ENCODE measurements at places on chromosomes 1 and 21.

DNA sequence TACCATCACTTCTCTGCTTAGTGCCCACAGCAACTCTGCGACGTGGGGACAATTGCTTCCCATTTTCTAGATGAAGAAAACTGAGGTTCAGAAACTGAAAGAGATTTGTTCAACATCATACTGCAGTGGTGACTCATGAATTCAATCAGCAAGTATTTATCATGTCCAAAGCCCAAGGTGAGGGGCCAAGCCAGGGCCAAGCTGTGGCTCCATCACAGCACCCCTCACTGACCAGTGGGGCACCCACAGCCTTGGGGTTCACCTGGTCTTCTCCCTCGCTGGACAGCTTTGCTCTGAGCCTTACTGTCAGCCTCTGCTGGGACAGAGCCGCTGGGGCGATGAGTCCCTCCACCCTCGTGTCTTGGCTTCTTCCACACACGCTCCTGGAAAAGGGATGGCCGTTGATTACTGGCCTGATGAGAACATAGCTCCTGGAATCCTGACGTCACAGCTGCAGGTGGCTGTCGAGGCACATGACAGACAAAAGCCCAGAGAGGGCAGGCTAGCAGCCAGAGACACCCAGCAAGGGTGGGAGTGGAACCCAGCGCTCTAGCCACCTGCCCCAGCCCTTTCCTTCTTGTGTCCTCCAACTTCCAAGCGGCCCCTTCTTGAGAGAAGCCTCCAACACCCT is 6.2 kb downstream of the EDN2 start:
- no peak overlapping the region for H3K27ac ChIP-seq
- no peak for DNase-seq
- H3K36me3 ChIP-seq, result no peaks in the 10 kb centered on the region
- no peaks in the 10 kb centered on the region for H3K27me3 ChIP-seq
- H3K4me1 ChIP-seq, result peaks cover 23% of the 10 kb centered on the region

- no peaks in the 10 kb centered on the region for H3K36me3 ChIP-seq
- no peak overlapping the region for H3K27ac ChIP-seq
- H3K4me3 ChIP-seq, result no peak overlapping the region
Measured at GRCh38 chr1:209512821-209513220, 70.7 kb upstream of the CAMK1G start.

GRCh38 chr1:9120312-9120958 is 8.5 kb downstream of the GPR157 start:
- no peaks in the 10 kb centered on the region for H3K36me3 ChIP-seq
- no peak overlapping the region for H3K27ac ChIP-seq
- no peaks in the 10 kb centered on the region for H3K4me1 ChIP-seq
- no peaks in the 10 kb centered on the region for H3K27me3 ChIP-seq
- DNase-seq, result no peak

DNA sequence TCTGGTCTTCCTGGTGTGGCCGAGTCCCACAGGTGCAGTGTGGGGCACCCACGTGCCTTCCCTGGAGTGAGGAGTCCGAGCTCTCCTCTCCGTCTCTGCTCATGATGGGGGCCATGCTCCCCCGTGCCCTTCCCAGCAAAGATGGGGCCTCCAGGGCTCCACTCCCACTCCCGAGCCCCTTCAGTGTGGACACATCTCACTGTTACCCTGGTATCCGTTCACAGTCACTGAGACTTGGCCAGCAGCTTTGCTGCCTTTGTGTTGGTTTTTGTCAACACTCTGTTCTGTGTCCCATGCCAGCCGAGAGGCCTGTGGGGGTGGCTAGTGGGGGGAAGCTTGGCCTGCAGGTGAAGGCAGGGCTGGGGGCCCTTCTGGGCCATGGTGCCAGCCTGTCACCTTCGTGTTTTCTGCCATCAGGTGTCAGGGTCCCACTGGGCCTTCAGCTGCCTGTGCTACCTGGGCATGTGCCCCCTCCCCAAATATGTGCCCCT is 46.9 kb upstream of the POFUT2 start:
- H3K4me1 ChIP-seq, result no peaks in the 10 kb centered on the region
- H3K36me3 ChIP-seq, result no peaks in the 10 kb centered on the region
- no peak for DNase-seq
- H3K27ac ChIP-seq, result no peak overlapping the region
- no peaks in the 10 kb centered on the region for H3K27me3 ChIP-seq
- no peak overlapping the region for H3K4me3 ChIP-seq

DNA sequence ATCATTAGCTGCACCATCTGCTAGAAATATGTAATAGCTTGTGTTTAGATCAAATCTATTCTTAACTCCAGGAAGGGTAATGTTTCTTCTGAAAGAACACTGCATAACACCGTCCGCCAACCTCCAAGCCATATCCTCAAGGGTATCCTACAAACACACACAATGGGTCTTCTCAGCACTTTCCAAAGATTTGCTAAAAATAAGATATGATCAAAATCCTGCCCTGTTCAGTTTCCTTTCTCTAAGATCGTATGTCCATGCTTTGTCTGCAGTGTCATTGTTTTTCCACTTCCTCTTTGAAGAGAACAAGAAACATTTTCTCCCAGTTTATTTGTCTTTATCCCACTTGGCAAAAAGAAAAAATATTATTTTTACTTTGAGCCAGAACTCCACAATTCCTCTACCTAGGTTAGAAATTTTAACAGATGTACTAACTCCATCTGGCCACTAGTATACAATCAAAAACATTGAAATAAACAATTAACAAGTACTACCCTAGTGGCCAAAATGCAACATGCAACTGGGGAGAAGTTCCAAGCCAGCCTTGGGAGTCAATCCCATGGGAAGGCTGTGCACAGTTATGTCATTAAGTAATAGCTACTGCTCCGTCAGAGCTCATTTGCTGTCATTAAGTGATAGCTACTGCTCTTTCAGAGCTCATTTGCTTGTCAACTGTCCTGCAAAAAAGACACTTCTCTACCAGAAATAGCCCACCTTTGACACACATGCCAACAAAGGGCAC is 37.8 kb downstream of the FRRS1 start:
- H3K27ac ChIP-seq, result peak overlapping the region; percentile 70
- no peaks in the 10 kb centered on the region for H3K27me3 ChIP-seq
- H3K4me1 ChIP-seq, result peaks cover 25% of the 10 kb centered on the region
- peak; percentile 79 for DNase-seq
- H3K36me3 ChIP-seq, result no peaks in the 10 kb centered on the region
- H3K4me3 ChIP-seq, result no peak overlapping the region

DNA sequence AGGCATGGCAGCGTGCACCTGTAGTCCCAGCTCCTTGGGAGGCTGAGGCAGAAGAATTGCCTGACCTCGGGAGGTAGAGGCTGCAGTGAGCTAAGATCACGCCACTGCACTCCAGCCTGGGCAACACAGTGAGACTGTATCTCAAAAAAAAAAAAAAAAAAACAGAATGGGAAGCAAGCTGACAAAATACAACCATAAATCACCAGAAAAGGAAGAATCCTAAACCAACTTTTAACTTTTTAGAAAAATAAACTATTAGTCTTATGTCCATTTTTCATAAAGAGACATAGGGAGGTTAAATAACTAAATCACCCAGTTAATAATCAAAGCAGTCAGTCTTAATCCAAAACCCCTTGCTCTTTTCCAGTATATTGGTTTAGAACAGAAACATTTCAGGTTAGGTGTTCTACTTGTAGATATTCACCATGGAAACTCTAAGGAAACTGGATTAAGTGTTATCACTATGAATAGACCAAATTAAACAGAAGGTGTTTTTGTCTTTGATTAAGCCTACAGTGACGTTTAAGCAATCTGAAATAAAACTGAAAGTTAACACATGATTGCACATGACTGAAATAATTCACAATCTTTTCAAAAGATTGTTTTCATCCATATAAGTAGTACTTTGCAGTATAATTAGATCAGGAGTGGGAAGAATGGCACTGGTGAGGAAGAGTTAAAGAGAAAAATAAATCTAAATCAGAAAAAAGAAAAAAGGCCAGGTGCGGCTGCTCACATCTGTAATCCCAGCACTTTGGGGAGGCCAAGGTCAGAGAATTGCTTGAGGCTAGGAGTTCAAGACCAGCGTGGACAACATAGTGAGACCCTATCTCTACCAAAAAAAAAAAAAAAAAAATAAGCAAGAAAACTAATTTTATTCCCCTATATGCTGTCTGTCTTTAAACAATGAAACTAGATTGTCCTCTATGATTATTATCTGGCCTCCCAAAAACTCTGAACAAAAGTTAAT is 9.6 kb downstream of the CDC42BPA start:
- no peaks in the 10 kb centered on the region for H3K27me3 ChIP-seq
- no peak overlapping the region for H3K4me3 ChIP-seq
- H3K36me3 ChIP-seq, result no peaks in the 10 kb centered on the region
- H3K27ac ChIP-seq, result no peak overlapping the region

- H3K27ac ChIP-seq, result no peak overlapping the region
- peak; percentile 84 for DNase-seq
- H3K4me1 ChIP-seq, result no peaks in the 10 kb centered on the region
Measured at GRCh38 chr1:246497331-246497915, 9.7 kb downstream of the SMYD3 start.

Data from A673 (cell line).